ENCODE measurements at places on chromosomes 7 and 10.

DNA sequence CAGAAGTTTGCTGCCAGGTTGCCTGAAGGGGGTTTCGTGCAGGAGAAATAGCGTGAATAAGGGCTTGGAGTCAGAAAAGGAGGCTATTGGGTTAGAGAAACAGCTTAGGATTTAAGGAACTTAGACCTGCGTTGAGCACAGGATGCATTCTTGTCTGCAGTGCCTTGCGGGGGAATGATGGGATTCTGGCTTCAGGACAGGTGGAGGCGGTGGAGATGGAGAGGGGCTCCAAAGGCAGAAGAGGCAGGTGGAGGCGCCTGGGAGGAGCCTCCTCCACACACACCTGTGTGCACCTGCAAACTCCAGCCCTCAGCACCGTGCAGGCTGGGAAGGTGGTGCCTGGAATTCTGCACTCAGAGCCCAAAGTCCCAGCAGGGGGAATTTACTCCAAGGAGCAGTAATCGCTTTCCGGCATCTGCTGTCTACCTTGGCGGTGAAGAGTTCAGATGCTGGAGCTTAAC lies 1.8 kb downstream of the CLIP2 start:
- no peak for DNase-seq

DNA sequence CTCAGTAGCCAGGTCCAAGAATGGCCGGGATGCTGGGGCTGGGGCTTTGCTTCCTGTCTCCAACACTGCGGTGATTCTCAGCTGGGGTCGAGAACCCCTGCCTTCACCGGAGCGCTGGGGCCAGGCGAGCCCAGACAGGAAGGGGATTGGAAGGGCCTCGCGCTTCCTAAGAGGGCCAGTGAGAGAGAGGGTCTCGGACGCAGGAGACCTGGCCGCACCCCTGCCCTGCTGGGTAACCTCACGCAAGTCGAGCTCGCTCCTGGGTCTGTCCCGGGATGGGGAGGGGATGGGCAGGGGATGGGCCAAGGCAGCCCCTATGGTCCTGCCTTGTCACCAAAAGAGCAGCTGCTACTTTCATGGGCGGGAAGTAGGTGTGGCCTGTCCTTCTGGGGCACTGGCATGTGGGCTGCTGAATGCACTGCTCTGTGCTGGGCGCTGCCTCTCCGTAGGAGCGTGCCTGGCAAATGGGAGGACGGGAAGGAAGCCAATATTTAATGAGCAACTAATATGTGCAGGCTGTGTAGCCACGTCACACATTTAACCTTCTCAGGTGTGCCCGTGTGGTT lies 20.0 kb downstream of the KCNK18 start:
- no peak for DNase-seq

DNA sequence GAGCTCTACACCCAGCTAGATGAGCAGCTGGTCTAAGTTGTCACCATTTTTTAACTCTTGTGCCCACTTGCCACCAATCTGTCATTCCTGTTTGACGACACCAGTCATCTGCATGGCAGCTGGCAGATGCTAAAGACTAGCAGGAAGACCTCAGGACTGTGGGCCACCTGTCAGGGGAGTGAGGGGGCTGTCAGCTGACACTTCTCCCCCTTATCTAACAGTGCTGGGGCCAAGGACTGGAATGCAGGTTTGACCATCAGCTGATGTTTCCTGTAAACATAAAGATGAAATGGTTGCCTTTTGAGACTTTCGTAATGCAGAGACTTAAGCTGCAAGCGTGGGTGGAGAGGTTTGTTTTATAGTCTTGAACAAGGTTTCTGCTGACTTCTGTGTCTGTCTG lies 93.5 kb downstream of the WNT2 start:
- no peak for DNase-seq

GRCh38 chr10:5788969-5789368 lies 24.3 kb downstream of the GDI2 start:
- no peak for DNase-seq

GRCh38 chr7:24869572-24869971 lies 110.4 kb downstream of the OSBPL3 start:
- DNase-seq, result no peak

GRCh38 chr10:103145860-103146466 lies 47.1 kb downstream of the NT5C2 start:
- no peak for DNase-seq

DNA sequence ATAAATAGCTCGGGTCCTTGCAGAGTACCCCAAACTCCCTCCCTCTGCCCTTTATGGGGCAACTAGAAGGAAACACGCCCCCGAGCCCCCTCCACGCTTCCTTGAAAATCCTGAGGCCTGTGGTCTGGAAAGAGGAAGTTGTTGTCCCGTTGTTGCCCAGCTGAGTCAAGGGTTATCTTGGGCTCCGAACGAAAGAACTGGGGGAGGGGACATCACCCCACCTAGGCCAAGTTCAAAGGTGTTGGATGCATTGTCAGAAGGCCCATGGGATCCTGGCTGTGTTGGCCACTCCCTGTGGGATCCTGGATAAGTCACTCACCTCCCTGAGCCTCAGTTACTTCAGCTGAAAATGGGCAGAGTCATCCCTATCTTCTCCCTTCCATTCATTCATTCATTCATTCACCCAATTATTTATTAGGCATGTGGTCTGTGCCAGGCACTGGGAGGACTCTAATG lies at the start of gene CCL24:
CCL24 (minus strand) TSS at position 26 of the 456 bp plus-strand sequence. CDS start 91 bp downstream, outside the sequence.
- no peak for DNase-seq

- no peak for DNase-seq
Observed at GRCh38 chr7:43274752-43275151, 162.3 kb downstream of the HECW1 start.

DNA sequence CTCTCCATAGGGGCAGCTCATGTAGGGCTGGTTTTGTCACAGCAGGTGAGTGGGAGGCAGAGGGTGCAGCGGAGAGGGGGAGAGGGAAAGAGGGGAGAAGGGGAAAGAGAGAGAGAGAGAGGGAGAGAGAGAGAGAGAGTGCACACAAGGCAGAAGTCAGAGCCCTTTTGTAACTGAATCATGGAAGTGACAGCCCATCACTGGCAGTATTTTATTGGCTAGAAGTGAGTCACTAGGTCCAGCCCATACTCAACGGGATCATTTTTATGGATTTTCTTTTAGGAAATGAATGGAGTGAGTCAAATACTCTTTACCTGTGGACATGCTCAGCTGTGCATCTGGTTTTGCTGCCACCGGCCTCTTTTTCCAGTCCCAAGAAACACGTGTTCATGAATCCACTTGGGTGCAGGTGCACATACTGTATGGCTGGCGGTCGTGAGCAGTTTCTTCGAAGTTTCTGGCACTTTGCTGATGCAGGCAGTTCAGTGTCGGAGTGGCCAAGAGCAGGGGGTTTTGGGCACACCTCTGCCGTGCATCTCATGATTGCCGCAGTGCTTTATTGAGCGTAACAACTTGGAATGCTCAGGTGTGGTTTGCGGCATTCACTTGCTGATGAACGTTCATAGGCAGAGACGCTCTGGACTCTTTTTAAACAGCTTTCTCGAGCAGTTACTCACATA lies 40.3 kb downstream of the DOCK1 start:
- no peak for DNase-seq

DNA sequence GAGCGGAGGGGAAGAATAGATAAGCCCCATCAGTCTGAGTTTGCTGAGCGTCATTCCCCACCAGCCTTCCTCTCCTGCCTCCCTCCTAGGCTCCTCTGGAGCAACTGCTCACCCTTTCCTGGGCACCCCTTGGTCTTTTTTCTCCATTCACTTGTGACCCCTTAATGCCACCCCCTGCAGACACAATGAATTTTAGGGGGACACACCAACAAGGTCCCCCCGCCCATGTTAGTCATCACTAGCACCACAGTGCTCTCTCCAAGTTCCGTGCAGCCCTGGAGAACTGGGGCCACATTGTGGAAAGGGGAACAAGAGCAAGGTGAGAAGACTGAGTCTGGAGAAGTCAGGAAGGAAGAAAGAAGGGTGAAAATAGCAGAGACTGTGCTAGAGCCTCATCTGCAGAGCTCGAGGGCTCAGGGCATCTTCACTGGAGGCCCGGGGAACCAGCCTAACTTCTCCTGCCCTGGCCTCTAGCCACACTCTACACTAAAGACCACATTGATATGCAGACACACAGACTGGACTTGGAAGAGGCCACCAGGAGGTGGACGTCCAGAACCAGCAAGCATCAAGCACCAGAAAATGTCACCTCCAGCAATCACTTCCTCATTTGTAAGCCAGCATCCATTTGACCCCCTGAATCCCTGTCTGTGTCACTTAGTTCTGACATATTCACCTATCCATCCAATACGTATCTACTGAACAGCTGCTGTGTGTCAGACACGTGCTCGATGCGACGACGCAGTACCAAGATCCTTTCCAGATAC lies 17.5 kb downstream of the RGR start:
- DNase-seq, result no peak

DNA sequence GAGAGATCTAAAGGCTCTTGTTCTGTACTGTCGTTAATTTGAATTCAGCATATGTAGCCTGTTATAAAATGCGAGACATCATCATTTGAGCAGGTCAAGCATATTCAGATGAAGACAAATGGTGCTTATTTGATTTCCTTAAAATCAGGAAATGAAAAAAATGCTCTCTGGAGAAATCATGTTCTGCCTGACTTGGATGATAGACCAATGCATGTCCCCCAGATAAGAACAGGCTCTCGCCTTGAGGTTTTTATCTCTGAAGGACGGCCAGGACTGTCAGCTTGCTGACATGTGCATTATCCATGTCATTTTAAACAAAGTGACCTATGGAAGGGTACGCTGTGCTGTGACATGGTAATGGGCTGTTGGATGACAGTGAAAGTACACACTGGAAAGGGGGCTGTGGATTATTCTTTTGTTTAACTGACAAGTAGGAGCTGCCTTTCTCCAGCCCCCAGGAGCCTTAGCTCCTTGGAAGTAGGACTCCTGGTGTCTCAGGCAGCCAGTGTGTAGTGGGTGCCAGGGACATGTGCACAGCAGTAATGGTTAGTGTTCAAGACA lies 695.1 kb upstream of the GALNT17 start:
- DNase-seq, result no peak

DNA sequence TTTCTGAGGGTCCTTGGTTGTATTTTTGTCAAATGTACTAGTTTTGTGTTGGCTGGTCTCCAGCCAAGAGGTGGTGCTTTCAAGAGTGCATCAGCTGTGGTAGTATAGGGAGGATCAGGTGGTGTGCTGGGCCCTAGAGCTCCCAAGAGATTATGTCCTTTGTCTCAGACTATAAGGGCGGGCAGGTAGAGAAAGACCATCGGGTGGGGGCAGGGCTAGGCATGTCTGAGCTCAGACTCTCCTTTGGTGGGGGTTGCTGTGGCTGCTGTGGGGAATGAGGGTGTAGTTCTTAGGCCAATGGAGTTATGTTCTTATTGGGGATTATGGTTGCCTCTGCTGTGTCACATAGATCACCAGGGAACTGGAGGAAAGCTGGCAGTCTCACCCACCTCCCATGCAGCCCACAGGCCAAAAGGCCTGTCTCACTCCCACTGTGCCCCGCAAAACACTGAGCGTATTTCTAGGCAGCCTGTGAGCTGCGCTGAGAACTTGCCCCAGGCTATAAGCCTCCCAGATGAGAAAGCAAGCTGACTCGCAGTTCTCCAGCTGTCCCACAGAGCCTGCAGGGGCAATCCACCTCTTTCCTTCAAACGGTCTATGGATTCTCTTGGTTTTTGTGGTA lies 1066.7 kb downstream of the GRM8 start:
- DNase-seq, result no peak

DNA sequence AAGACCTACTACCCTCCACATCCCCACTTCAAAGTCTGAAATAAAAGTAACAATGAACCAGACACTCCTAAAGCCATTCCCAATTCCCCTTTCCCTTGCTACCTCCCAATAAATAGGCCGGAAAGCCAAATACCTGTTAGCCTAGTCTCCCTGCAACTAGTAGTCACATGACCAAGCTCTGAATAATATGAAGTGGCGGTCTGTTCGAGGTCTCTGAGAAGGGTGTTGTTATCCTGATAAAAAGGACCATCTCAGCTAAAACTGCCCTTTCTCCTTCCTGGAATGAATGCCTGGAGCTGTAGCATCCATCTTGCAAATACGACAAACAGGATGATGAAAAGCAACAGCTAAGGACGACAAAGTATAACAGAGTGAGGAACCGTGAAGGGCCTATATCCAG lies 6.0 kb downstream of the KIF5B start:
- no peak for DNase-seq

DNA sequence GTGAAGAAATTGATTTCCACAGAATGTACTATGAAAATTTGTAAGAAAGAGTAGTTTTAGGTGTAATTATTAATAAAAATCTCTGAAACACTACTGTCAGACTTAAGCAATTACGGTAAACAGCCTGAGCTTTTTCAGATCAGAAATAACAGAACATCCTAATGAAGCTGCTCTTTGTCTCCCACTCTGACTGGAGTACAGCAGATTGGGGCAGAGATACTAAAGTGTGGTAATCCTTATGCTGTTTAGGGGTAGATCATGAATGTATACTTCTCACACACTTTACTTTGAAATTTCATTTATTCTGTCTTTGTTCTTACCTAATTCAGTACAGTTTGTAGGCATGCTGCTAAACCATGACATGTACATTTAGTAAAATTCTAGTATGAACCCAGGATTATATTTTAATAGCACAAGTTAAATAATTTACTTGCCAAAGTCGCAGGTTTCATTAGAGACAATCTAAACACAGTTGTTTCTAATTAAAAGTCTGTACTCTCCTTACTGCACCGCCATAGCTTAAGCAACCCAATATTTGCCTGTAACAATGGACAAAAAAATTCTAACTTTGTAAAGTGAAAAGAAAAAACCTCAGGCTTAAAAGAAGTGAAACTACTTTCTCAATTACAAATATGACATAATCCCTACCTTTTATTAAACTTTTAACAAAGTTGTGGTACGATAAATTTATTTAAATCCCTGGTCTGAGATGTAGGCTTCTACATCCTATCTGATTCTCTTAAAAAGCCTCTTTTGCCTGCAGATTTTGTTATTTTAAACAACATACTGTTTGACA lies 88.8 kb downstream of the KMT2E start:
- no peak for DNase-seq

- no peak for DNase-seq
Observed at GRCh38 chr10:53765311-53765710, 992.7 kb upstream of the MBL2 start.

DNA sequence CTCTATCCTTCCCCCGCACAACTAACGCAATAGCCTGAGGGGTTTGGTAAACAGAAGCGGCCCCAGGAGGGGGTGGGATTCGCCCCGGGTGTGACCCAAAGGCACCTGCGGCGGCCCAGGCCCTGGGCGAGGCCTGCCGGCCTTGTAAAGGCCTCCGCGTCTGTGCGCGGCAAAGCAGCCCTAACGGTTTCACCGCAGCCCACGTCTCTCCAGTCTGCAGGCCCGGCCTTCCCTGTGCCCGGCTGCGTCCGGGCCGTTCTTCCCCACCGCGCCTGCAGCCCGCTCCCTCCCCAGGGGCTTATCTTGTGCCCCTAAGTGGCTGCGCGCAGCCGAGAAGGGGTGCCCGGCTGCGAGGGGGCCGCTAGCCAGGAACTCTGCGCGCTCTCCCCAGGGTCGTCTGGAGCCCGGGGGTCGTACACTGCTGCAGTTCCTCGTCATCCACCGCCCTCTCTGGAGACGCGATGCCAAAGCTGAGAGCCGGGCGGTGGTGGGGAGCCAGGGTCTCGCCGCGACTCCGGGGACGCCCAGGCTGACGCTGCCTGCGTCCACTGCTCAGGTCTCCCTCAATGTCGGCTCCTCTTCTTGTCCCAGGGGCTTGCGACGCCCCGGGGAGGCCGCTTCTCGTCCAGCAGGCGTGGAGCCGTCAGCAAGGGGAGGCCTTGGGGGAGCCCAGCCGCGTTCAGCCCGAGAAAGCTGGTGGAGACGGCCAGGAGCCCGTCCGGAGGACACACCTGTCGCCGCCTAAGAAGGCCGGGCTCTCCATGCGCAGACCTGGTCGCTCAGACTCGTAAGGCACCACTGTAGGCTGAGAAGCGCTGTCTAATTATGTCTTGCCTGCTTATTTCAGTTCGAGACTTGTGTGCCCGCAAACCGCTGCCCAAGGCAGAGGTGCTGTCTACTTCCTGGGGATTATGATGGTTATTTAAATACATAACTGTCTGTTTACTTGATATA lies 132.3 kb downstream of the SPAG6 start:
- DNase-seq, result no peak

Measured in right renal cortex interstitium (tissue), 3 donors.